Lower leg skin (tissue), 4 donors: ENCODE measurements at places on chromosomes 7 and 10. TPM values are rescaled to one million over a fixed set of nuclear protein-coding genes. Genes with fewer than 3 reads are reported as not detected.

The PRSS1 gene
- not detected for total RNA-seq

DNA sequence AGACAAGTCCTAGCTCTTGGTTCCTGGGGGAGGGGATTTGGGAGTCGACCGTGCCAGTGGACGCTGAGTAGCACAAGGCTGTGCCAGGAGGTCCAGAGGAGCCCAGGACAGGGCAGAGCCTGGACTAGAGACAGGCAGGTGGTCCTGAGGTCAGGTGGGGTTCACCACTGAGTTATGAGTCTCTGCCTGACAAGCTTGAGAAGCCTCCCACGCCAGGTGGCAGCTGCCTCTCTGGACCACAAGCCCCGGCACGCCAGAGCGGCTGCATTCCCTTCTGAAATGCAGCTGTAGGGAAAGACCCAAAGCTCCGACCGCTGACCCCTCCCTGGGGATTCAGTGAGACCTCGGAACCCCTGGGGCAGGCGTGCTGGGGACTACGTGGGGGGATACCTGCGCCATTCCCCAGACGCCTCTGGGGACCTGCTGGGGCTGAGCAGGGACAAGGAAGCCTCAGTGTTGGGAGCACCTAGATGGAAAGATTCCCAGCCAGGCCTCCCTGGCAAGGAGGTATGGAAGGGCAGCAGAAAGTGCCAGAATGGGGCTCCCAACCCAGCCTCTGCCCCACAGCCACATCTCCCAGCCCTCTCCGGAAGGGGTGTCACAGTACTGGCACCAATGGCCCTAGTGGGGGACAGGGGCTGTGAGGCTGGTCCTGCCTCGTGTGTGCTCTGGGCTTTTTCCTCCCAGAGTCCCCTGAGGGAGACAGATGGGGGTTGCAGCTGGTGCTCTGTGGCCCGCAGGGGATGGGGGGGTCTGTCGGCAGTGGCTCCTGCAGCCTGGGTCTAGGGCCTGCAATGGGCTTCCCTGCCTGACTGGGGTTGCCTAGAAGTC, 29.0 kb downstream of the PDGFA start:
- no peak for DNase-seq

The LEP gene
- 10.2 TPM for total RNA-seq

GRCh38 chr10:88521791-88522190, 61.3 kb downstream of the RNLS start:
- no peak for DNase-seq

DNA sequence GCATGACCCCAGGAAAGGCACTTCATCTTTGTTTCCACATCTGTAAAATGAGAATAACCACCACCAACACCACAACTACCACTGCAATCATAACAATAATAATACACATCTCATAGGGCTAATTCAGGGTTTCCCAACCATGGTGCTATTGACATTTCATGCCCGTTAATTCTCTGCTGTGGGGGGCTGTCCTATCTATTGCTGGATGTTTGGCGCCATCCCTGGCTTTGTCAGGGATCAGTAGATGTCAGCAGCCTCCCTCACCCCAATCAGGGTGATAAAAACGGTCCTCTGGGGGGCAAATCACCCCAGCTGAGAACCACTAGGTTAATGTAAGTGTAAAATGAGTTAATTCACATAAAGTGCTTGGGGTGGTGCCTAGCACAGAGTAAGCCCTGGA, 145.8 kb downstream of the EMX2 start:
- DNase-seq = no peak

DNA sequence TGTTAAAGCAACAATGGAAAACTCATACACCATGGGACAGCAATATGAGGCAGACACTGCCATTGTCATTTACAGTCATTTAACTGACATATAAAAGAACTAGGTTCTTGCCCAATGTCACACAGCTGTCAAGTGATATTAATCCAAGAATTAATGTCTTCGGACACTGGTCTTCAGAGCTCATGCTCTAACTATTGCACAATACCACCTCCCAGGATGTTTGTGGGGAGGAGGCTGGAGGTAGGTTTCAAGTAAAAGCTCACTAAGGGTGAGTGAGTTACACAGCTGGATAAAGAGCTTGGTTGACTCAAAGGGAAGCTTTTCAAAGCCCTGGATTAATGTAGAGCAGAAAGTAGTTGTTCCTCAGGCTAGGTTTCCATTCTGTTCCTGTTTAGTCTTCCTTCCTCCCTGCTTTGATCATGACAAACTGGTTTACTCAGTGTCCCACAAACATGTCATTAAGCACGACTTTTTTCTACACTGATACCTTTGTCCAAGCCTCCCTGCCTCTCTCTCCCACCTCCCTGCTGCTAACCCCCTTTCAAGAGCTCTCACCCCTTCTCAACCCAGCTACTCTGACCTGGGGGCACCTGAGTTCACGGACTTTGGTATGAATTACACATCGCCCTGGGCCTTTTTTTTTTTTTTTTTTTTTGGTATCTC, 987 bp upstream of the EXOC6 start:
- no peak for DNase-seq

The FXYD4 gene
- not detected for total RNA-seq

DNA sequence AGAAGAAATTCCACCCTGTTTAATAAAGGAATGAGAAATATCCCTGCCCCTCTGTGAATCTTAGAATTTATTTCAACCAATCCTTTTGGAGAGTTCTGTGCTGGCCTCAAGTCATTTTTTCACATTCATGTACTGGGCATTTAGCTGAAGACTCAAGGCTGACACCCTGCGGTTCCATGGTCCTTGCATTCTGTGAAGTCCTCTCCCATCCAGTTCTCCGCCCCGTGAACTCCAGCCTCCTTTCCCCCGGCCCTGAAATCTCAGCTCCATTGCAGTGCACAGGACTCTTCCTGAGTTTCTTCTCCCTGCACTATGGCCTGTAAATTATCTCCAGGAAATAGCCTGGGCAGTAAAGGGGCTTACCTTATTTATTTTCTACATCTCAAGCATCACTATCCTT, 183.0 kb upstream of the KCND2 start:
- DNase-seq = no peak

- no peak for DNase-seq
Measured at GRCh38 chr10:98460837-98461499, 14.2 kb upstream of the HPS1 start.

The GPR146 gene
- 45.0 TPM for total RNA-seq

DNA sequence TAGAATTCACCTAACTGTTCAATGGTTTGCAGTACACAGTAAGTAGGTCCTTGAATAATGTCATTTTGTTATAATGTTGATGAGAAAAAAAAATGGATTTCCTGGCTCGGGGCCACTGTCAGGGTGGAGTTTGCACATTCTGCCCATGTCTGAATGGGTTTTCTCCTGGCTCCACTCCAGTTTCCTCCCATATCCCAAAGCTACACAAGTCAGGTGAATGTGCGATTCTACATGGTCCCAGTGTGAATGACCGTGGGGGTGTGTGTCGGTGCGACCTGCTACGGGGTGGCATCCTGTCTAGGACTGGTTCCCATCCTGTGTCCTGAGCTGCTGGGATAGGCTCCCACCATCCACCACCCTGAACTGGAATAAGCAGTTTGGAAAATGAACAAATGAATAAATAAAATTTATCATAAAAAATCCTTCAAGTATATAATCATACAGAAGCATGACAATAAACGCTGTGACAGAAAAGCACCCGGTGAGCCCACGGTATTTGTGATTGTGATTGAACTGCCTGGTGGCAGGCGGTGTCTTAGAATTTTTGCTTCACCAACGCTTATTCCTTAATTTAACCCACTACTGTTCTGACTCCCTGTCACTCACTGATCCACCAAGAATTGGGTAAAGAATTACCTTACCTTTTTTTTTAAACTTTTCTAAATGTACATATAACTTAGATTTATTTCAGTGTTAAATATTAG, 114.1 kb downstream of the ICA1 start:
- no peak for DNase-seq

DNA sequence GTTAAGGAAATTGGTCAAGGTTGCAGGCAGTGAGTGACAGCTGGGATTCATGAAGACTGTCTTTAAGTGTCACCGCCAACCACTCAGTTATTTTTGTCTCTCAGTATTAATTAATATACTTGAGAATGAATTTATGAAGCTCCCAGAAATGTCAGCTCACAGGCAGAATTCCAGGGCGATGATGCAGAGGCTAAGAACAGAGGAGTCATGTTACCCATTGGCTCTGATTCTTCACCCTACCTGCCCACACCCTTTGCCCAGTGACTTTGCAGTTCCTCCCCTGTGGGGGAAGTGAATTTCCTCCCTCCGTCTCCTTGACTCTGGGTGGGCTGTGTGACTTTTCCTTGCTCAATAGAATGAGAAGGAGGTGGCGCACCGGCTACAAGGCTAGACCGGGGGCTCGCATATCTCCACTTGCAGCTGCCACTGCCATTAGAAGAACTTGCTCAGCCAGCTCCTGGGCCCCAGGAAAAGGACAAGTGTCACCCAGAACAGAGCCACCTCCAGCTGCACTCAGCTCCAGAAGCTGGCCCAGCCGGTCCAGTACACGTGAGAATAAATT, 157.1 kb upstream of the PRKCQ start:
- DNase-seq = no peak

DNA sequence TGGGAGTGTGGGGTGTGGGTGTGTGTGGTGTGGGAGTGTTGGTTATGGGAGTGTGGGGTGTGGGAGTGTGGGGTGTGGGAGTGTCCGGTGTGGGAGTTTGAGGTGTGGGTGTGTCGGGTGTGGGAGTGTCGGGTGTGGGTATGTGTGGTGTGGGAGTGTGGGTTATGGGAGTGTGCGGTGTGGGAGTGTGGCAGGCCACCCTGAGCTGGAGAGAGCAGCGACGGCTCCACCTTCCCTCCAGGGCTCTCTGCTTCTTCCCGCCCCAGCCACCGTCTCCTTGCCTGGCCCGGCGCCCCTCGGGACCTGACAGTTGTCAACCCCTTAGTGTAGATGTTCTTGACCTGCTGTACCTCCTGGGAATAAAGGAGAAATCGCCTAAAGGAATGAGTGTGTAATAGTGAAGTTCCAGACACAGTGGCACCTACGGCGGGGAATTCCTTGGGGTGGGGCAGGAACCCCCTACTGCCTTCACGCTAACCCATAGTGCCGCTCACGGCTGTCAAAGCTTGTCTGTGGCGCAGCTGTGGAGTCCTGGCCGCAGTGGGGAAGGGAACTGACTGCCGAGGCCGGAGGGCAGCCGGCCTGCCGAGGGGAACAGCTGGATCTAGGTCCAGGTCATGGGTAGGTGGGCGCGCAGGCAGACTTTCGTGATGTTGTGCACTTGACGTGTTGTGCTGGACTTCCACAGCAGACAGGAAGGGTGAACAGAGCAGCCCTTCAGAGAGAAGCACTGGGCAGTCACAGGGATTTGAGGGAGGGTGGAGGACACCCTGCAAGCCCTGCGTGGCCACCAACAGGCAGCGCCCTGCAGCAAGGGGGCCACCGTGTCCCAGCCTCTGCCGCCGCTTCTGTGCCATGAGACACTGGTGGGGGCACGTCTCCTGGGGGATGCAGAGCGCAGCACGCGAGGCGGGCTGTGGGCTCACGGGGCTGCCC, 49.0 kb upstream of the EN2 start:
- DNase-seq = no peak

GRCh38 chr7:131904760-131905327, 348.4 kb upstream of the PODXL start:
- no peak for DNase-seq

DNA sequence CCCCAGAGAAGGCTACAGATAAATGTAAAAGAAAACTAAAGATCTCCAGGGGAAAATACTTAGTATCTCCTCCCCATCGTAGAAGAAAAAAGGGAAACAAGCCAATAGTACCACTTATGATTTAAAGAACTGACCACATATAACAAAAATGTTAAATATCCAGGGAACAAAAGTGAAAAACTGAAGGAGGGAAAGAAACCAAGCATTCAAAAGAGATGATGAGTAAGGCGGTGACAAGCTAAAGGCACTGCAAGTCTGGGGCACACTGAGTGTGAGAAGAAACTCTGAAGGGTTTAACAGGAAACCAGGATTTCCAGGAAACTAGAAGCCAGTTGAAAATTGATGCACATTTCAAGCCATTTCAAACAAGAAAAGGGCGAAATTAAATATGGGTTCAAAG, 226.3 kb downstream of the AHR start:
- no peak for DNase-seq

DNA sequence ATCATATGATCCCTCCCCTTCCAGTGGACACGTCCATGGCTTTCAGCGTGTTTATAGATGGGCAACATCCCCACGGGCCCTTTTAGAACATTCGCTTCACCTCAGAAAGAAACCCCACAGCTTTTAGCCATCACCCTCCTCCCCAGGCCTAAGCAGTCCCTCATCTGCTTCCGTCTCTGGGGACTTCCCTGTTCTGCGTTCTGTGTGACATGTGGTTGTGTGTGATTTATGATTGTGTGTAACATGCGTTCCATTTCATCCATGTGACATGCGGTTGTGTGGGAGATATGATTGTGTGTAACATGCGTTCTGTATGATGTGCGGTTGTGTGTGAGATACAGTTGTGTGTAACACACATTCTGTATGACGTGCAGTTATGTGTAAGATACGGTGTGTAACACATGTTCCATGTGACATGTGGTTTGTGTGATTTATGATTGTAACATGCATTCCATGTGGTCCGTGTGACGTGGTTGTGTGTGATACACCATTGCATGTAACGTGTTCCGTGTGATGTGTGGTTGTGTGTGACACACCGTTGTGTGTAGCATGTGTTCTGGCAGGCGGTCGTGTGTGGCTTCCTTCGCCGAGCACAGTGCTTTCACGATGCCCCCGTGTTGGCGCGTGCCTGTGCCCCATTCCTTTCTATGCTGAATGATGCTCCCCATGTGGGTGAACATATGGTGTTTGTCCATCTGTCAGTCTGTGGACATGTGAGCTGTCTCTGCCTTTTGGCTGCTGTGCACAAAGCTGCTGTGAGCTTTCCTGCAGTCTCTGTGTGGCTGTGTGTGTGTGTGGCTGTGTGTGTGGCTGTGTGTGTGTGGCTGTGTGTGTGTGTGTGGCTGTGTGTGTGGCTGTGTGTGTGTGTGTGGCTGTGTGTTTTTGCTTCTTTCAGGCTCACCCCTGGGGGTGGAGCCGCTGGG, 26.2 kb downstream of the PWWP2B start:
- DNase-seq = no peak

DNA sequence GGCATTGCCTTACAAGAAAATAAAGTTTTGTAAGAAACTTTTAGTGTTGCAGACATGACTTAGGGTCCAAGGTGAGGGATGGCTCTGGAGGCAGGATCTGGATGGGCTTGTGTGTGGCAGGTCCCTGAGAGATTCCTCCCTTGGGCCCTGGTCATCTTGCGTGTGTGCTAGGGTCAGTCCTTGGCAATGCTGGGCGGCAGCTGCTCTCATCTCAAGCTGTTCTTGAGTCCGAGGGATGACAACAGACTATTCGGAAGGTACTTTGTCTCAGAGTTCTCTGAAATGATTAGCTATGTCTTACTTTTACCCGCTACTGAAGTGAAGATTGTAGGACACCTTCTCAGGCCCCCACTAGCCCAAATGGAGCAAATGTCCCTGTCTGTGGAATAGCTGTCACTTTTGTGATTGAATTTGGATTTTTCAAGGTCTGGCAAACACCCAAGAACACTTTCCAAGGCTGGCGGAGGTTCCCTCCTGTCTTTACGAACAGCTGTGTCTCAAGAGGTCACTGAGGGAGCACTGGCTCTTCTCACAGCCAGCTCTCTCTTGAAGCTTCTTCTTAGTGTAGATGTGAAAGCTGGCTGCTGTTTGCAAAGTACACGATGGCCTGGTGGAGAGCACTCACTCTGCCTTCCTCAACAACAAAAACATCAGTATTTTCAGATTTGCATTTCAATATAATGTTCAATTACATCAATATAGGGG, 253.6 kb downstream of the STK31 start:
- DNase-seq = no peak

- no peak for DNase-seq
Measured at GRCh38 chr7:98622926-98623325, 5.8 kb downstream of the NPTX2 start.

The ZNF853 gene
- 4.6 TPM for total RNA-seq
